AG04450 (cell line): ENCODE measurements at places on chromosomes 6 and 20. TPM values are rescaled to one million over a fixed set of nuclear protein-coding genes. Genes with fewer than 3 reads are reported as not detected.

LAMP5 gene
- polyA plus RNA-seq = 0.12 and 0.20 TPM in 2 replicates

MOG gene
- not detected in 2 replicates for polyA plus RNA-seq

MYLK2 gene
- not detected in 2 replicates for polyA plus RNA-seq

ADGRG6 gene
- polyA plus RNA-seq = 11.7 and 16.2 TPM in 2 replicates

PACRG gene
- polyA plus RNA-seq = not detected in 2 replicates

RIMS1 gene
- polyA plus RNA-seq = 0.91 and 1.0 TPM in 2 replicates

RAE1 gene
- polyA plus RNA-seq = 43.2 and 45.8 TPM in 2 replicates

PKIB gene
- polyA plus RNA-seq = 5.5 and 8.1 TPM in 2 replicates

CDH22 gene
- polyA plus RNA-seq = not detected in 2 replicates

GRCh38 chr6:41194386-41194785 lies 6.6 kb downstream of the TREML2 start:
- no peak for DNase-seq

DNA sequence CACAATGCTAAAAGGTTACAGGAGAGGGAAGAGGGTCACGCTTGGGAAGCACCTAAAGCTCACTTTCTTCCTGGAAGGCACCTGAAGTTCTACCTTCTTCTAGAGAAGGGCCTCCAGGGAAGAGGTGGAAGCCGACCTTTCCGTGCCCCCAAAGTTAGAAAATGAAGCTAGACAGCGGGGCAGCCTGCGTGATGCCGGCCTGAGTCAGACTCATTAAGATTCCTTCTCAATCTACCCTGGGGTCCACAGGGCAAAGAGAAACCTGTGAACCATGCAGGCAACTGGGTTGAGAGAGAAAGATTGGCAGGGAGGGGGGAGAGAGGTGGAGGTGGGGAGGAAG lies 54.8 kb upstream of the CCDC167 start:
- DNase-seq = no peak

GRCh38 chr6:168581236-168581635 lies 140.3 kb downstream of the SMOC2 start:
- no peak for DNase-seq

DNA sequence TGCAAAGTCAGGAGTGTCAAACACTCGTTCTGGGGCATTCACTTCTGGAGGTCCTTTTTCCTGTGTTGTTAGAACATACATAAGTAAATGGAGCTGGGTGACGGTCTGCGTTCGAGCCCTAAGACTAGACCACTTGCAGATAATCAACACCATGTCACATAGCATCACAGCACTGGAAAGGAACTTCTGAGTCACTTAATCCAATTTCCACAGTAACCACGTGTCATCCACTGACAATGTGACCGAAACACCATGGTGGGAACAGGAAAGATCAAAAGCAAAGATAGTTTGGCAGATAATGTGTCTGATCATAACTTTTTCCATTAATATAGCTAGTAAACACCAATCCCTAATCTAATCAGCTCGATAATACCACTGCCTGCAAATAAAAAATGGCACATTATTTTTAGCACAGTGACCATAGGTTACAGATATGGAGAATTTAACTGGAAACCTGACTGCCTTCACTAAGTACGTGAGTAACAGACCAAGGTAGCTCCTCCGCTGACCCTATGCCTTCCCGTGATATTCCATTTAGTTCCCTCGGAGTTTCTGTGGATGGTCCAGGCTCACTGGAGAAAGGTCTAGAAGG lies 34.8 kb downstream of the WRNIP1 start:
- DNase-seq = no peak

GRCh38 chr20:47009784-47010183 lies 115.1 kb downstream of the EYA2 start:
- DNase-seq = no peak

GRCh38 chr6:89368999-89369398 lies 16.5 kb upstream of the UBE2J1 start:
- DNase-seq = peak; percentile 13

DNA sequence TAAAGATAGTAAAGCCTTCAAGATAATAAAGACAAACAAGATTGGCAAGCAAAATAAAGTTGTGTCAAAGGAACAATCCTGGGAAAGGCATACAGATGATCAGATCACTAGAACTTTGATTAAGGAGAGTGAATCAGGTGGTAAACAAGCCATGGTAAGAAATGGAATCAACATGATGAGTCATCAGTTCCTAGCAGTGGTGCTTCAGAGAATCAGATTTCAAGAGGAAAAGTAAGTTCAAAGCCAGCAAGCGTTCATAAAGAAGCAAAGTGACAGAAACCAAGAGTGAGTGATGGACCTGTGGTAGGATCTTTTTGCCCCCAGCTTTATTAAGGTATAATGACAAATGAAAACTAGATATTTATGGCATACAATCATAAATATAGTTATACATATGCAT lies 340.4 kb downstream of the TPBG start:
- DNase-seq = no peak

- no peak for DNase-seq
Measured at GRCh38 chr6:159271257-159271656, 102.1 kb downstream of the FNDC1 start.

- no peak for DNase-seq
Measured at GRCh38 chr6:21354805-21355238, 238.7 kb upstream of the SOX4 start.

GRCh38 chr20:63139356-63139755 lies 76.6 kb downstream of the YTHDF1 start:
- no peak for DNase-seq

GRCh38 chr20:25321991-25322390 lies 68.6 kb downstream of the ABHD12 start:
- no peak for DNase-seq

GRCh38 chr6:137272403-137272802 lies 53.2 kb upstream of the IFNGR1 start:
- DNase-seq = no peak

DNA sequence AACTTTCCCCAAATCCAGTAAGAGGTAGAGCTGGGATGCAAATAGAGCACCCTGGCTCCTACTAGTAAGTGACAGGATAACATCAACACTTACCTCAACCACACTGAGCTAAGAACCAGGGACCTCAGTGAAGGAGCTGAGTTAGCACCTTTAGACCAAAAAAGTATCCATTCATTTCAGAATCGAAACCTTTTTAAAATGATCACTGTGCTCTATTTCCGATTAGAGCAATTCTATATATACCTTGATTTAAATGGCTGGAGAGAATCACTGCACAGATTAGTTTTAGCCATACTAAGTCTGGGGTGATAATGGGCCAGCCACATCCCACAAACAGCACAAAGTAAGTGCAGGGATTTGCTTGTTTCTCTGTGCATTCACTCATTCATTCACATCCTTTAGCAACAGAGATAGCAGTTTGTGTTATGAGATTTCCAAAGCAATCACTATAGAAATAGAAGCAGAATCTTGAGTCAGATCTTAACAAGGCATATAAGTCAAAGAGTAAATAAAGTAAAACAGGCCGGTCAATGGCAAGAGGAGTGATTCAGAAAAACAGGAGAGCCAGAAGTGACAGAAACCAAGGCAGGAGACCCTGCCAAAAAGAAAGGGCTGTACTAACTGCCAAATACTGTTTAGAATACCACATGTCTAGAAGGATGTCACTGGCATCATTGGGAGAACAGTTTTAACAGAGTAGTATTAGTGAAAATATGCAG lies 136.3 kb downstream of the KIF13A start:
- no peak for DNase-seq

GRCh38 chr6:7249946-7250643 lies 62.9 kb downstream of the SSR1 start:
- no peak for DNase-seq

- DNase-seq = peak; percentile 24
Measured at GRCh38 chr20:62752671-62753501, 43.4 kb upstream of the MRGBP start.

DNA sequence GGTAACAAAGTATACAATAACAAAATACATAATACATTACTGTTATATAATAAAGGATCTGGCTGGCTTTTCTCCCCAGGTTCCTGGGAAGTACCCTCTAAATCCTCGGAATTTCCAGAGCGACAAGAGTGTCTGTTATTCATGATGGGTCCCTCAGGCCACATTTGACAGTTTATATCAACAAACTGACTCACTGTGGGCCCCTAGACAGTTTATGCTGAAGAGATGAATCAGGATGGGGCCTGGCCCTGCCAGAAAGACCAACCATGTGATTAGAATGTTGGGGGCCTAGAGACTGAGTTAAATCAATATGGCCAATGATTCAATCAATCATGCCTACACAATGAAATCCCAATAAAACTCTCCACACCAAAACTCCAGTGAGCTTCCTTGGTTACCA lies 13.5 kb downstream of the USP45 start:
- no peak for DNase-seq

- DNase-seq = no peak
Measured at GRCh38 chr6:129828229-129828628, 32.9 kb downstream of the TMEM244 start.

GRCh38 chr6:55666606-55667225 lies 87.7 kb upstream of the HMGCLL1 start:
- DNase-seq = no peak
